ENCODE measurements at places on chromosomes 7 and 10.

GRCh38 chr7:105350906-105351305 lies 37.8 kb downstream of the SRPK2 start:
- DNase-seq, result no peak

- no peak for DNase-seq
Observed at GRCh38 chr10:15843695-15844094, 16.6 kb downstream of the MINDY3 start.

DNA sequence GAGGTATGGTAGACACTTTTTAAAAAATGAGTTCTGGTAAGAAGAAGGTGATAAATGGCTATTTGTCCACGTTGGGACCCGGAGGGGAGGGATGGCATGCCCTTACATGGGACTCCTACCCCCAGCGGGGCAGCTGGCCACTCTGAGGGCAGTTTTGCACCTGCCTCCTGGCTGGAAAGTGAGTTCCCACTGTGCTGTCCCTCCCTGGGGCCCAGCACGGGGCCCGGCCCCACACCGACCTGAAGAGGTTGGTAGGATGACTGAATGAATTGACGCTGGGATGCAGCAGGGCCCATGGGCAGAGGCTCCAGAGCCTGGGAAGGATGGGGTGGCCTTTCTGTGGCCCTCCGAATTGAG lies 601 bp upstream of the AEBP1 start:
- no peak for DNase-seq

GRCh38 chr7:135685306-135686084 lies 23.2 kb downstream of the STMP1 start:
- DNase-seq, result peak; percentile 34

DNA sequence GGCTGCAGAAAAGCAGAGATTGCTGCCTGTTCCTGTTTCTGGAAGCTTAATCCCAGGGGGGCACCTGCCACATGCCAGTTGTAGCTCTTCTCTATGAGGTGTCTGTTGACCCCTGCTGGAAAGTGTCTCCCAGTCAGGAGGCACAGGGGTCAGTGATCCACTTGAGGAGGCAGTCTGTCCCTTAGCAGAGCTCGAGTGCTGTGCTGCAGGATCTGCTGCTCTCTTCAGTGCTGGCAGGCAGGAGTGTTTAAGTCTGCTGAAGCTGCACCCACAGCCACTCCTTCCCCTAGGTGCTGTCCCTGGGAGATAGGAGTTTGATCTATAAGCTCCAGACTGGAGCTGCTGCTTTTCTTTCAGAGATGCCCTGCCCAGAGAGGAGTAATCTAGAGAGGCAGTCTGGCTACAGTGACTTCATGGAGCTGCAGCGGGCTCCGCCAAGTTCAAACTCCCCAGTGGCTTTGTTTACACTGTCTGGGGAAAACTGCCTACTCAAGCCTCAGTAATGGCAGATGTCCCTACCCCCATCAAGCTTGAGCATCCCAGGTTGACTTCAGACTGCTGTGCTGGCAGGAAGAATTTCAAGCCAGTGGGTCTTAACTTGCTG lies 57.6 kb upstream of the CROT start:
- DNase-seq, result no peak

DNA sequence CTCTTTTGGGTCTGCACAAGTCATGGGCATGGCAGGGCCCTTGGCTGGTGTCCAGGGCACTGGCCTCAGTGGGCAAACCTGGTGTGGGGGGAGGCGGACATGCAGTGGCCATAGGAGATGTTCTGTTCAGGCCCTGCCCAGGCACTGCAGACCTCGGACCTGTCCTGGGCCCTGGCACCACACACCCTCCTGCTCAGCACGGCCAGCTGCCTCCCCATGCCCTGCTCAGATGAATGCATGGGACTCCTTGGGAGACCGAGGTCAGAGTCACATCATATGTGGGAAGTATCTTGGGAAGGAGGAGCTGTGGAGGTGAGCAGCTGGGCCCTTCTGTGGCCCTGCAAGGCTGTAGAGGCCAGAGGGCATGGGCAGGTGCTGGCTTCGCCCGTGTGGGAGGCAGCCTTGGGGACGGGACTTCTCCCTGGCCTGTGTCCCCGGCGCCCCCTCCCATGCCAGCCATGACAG lies 130.8 kb downstream of the VIPR2 start:
- DNase-seq, result no peak
